ENCODE measurements at places on chromosomes 13 and 19.

- DNase-seq: no peak
These were observed 11.0 kb downstream of the TSHZ3 start for GRCh38 chr19:31338069-31338776.

GRCh38 chr19:46998445-46999125 is 21.1 kb upstream of the NPAS1 start:
- DNase-seq: no peak

DNA sequence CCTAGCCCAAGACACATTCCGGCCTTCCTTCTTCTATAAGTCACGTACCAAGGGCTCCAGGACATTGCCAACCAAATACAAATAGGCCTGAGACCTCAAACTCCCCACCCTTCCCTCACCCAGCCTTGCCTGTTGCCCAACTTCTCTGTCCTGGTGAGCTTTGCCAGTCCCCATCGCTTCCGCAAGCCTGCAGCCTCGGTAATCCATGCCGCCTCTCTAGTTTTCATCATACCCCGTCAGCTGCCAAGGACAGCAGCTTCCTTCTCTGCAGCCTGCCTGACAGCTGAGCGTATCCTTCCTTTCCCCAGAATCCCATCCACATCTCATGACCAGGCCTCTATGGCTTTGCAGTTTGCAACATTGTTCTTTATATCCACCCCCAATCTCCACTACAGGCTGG is 36.6 kb upstream of the POMP start:
- DNase-seq: no peak

DNA sequence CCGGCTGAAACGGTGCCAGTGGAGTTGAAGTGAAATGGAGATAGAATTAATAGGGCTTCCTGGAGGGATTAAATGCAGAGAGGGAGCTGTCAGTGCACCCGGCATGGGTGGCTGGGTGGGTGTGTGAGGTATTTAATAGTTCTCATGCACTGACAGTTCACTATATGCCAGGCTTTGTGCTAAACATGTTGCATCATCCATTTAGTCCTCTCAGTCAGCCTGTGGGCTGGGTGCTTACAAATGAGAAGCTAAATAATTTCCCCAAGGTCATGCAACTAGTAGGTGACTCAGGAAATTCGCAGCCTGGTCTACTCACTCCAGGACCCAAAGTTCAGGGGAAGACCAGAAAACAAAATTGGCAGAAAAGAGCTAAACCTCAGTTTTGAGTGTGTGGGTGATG is 63.5 kb upstream of the SPATA13 start:
- DNase-seq: no peak

GRCh38 chr13:50916701-50917184 is 7.2 kb downstream of the RNASEH2B start:
- DNase-seq: no peak

- DNase-seq: no peak
These were observed 40.3 kb downstream of the DEDD2 start for GRCh38 chr19:42176990-42177685.

GRCh38 chr13:100883453-100883852 is 208.9 kb upstream of the TMTC4 start:
- no peak for DNase-seq

- DNase-seq: no peak
These were observed 33.5 kb downstream of the WASF3 start for GRCh38 chr13:26590951-26591350.
